ENCODE measurements at places on chromosomes 3 and 15.
A peak's percentile ranks its signal among the peaks of the same experiment; 100 is the strongest.

DNA sequence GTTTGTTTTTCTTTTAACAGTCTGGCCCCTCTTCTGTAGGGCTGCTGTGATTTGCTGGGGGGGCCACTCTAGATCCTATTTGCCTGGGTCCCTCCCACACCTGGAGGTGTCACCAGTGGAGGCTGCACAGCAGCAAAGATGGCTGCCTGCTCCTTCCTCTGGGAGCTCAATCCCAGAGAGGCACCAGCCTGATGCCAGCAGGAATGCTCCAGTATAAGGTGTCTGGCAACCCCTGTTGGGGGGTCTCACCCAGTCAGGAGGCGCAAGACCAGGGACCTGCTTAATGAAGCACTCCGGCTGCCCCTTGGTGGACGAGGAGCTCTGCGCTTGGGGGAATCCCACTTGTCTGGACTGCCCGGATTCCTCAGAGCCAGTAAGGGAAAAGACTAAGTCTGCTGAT, 118.3 kb downstream of the GAP43 start:
- DNase-seq: no peak

- peak; percentile 14 for DNase-seq
Measured at GRCh38 chr3:158520433-158520832, 50.6 kb upstream of the MLF1 start.

DNA sequence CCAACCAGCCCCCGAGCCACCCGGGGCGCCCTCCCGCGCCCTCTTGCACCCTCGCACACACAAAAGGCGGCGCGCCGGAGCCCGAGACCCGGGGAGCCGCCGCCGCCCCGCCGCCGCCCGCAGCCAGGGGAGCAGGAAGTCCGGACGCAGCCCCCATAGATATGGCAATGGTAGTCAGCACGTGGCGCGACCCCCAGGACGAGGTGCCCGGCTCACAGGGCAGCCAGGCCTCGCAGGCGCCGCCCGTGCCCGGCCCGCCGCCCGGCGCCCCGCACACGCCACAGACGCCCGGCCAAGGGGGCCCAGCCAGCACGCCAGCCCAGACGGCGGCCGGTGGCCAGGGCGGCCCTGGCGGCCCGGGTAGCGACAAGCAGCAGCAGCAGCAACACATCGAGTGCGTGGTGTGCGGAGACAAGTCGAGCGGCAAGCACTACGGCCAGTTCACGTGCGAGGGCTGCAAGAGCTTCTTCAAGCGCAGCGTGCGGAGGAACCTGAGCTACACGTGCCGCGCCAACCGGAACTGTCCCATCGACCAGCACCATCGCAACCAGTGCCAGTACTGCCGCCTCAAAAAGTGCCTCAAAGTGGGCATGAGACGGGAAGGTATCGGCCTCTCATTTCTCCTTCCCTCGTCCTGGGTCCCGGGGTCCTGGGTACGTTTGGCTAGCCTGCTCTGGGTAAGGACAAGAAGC, 1.6 kb downstream of the NR2F2 start:
- DNase-seq: peak; percentile 60

GRCh38 chr3:108527817-108528216, 17.4 kb upstream of the MYH15 start:
- no peak for DNase-seq

DNA sequence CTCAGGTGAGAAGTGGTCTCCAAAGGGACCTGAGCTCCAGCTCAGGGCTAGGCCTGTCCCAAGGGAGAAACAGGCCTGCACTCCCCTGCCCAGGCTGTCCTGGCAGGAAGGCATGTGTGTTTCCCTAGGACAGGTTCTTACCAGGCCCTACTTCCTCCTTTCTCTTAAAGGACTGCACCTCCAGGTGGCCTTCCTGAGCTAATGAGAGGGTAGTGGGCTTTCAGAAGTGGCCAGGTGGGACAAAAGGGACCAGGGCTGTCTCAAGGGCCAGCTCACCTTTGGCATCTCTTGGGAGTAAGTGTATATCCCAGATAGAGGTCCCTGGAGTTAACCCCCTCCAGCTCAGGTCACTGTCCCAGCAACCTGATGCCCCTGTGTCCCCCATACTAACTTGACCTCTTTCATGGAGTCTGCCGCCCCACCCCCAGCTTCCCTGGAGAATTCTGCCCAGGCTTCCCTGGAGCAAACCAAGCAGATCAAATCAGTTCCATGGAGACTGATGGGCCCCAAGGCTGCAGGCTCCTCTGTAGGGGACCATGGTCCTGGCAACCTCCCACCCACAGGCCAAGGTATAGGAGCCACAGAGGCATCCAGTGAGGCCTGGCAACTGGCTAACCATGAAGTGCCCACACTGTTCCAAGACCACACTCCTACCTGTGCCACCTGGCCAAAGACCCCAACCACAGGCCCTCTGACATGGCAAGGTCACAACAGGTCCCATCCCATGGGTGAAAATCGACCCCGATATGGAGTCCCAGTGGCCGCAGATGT, 67.6 kb downstream of the ZNF445 start:
- no peak for DNase-seq

- no peak for DNase-seq
Measured at GRCh38 chr3:78186404-78186803, 1146.5 kb downstream of the ROBO2 start.

DNA sequence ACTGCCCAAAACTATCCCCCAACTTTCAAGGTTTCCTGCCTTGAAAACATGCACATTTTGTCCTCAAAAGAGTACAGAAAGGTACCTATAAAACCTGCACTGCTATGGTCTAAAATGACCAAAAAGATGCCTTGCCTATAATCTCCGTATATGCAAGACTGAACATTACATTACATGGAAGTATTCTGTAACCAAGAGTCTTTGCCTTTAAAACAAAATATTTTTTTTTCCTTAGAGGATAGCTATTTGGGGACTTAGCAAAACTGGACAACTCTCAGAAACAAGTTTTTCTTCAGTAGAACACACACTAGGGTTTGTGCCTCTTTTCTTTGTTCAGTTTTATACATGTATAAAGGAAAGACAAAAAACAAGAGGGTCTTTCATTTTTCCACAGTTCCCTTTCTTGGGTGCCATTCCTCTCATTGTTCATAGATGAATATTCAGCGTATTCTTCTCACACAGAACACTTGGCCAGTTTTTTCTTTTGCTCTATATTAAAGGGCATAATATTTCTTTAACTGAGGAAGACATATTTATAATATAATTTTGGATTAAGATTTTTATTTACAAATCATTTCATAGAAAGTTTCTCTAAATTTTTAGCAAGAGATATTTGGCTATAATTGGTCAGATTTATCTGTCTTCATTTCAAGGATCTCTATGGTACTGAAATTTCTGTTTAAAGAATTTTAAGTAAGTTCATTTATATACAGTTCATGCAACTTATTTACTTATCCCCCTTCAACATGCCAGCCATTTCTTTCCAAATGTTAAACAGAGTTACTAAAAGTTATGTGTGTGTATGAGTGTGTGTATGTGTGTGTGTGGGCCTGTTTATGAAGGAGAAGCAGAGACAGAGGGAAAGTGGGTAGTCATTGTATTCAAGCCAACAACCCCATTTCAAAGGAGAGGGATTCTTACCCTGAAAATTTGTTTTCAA, 142.6 kb downstream of the ZBTB20 start:
- DNase-seq: no peak

- no peak for DNase-seq
Measured at GRCh38 chr3:188256758-188257157, 102.8 kb downstream of the LPP start.

- DNase-seq: peak; percentile 82
Measured at GRCh38 chr3:29697989-29698388, 417.1 kb downstream of the RBMS3 start.

DNA sequence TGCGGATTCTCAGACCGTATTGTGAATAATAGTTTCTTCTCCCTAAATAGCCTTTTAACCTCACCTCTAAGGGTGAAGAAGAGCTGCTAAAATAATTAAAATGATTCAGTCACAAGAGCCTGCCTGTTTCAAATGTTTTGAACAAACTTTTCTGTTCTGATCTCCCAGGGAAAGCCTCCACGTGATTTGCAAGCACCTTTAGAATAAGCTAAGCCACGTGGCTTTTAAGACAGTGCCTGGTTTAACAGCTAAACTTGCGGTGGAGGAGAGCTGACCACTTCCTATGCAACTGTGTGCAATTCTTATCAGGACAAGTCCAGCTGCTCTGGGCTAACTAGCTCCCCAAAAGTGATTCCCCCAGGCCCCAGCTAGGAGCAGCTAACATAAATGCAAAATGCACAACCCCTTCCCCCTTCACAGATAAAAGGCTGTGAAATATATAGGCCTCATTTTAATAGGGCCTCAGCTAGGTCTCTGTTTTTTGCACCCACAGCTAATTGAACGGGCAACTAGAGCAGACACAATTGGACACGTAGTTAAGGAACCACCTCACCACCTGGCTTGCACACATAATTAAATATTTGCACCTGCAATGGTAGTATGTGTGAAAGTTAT, 401.2 kb upstream of the NR2F2 start:
- no peak for DNase-seq

- no peak for DNase-seq
Measured at GRCh38 chr15:72962054-72962702, 90.1 kb upstream of the NEO1 start.

Measured in fibroblast of skin of scalp (primary cell).